Transverse colon (tissue), 4 donors: ENCODE measurements at places on chromosomes 6 and 20.
A peak's percentile ranks its signal among the peaks of the same experiment; 100 is the strongest.

- H3K36me3 ChIP-seq, result no peaks in the 10 kb centered on the region
- H3K4me3 ChIP-seq, result no peak overlapping the region
- H3K4me1 ChIP-seq, result no peaks in the 10 kb centered on the region
- H3K27ac ChIP-seq, result no peak overlapping the region
- no peaks in the 10 kb centered on the region for H3K27me3 ChIP-seq
Observed at GRCh38 chr6:95185874-95186273, 391.5 kb upstream of the MANEA start.

DNA sequence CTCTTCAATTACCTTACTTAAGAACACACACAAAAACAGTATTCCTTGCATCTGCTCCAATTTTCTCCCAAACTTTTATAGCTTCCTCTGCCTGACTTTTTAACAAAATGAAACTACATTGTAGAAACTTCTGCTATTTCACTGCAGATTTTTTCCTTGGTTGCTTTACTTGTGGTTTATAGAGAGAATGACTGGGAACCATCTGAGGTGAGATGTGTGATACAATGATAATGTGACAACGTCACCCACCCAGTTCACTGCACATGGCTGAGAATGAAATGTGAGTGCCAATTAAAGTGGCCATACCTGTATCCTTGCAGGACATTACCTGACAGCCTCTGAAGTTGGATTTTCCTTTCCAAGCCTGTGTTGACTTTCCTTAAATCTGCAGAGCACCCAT, 258.4 kb downstream of the CD83 start:
- peaks cover 13% of the 10 kb centered on the region for H3K4me1 ChIP-seq
- H3K4me3 ChIP-seq, result no peak overlapping the region
- no peaks in the 10 kb centered on the region for H3K36me3 ChIP-seq

DNA sequence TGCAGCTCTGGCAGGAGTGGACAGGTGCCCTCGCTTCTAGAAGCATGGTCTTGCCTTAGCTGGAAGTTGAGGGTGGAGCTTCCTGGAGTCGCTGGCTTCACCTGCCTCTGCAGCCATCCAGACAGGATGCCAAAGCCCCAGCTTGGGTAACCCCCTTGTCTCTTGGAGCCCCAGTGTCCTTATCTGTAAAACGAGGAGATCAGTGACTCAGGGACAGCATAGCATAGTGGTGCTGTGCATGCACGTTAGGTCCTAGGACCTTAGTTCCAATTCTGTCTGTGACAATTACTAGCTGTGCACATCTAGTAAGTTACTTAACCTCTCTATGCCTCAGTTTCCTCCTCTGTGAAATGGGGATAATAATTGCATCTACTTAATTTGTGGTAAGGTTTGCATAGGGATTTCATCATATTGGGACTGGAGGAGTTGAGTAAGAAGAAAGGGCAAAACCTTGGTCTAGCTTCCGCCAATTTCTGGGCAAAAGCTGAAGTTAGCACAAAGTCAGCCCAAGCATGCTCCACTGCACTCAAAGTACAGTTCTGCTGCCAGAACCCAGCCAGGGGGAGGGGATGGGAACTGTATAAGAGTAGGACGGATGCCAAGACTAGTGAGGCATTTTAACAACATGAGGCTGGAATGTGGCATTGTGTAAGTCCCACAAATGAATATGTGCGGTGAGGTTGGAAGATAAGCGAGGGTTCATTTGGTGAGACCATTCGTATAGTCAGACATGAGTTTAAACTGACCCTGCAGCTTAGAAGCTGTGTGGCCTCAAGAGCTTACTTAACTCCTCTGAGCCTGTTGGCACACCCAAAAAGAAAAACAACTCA, 24.5 kb downstream of the TOX2 start:
- H3K27me3 ChIP-seq, result no peaks in the 10 kb centered on the region
- DNase-seq, result peak; percentile 46
- H3K27ac ChIP-seq, result no peak overlapping the region
- no peaks in the 10 kb centered on the region for H3K4me1 ChIP-seq
- H3K4me3 ChIP-seq, result no peak overlapping the region

DNA sequence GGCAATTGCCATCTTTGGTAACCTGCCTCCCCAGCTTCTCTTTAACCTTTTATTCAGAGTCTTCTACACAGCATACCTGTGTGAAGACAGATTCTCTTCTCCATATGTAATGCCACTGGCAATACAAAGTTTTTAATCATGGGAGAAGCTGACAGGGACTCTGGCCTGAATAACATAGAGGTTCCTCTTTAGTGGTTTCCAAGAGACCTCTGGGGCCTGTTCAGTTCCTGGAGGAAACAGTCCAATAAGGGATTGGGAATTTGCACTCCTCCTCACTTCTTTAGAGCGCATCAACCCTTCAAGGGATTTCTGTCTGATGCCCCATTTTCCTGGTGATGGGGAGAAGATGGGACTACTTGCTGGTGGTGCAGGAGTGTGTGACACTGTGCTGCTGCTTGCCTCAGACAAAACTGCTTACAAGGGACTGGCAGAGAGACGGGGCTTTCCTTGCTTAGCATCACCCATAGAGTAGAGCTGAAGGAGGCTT, 1.4 kb downstream of the RIMS1 start:
- no peak overlapping the region for H3K4me3 ChIP-seq
- no peak overlapping the region for H3K27ac ChIP-seq
- H3K27me3 ChIP-seq, result peaks cover 48% of the 10 kb centered on the region
- peaks cover 8% of the 10 kb centered on the region for H3K4me1 ChIP-seq
- H3K36me3 ChIP-seq, result no peaks in the 10 kb centered on the region

DNA sequence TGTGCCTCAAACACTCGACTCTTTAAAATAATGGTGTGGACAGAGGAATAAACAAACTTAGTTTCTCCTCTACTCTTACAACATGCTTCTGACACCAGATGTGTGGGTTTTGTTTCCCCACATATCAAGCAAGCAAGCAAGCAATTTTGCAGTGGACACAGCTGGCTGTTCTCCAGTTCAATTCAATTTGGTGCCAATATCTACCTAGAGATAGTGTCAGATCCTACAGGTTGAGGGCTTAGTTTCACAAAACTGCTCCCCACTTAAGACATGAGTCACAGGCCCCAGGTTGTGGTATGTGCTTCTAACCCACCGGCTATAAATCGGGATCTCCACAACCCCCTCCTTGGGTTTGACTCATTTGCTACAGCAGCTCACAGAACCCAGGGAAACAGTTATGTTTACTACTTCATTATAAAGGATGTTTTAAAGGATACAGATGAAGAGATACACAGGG, 131.4 kb upstream of the TRAF3IP2 start:
- H3K4me3 ChIP-seq, result no peak overlapping the region
- no peaks in the 10 kb centered on the region for H3K36me3 ChIP-seq
- no peak for DNase-seq
- no peak overlapping the region for H3K27ac ChIP-seq
- H3K27me3 ChIP-seq, result no peaks in the 10 kb centered on the region

DNA sequence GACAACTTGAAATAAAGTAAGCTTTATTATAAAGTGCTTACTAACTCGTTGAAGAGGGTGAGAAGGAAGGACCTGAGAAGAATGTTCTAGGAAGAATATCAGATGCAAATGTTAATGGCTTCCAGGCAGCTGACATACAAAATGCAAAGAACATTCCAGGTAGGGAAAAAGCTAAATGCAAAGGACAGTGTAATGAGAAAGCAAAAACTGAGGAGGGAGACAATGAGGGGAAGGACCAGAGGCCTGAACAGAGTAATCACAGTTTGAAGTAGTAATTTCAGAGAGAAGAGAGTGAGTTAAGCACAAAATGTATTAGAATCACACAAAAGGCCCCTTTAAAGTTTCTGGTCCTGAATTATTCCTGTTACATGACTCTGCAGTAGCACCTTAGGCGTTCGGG, 81.3 kb downstream of the HMGCLL1 start:
- no peaks in the 10 kb centered on the region for H3K27me3 ChIP-seq
- DNase-seq, result no peak
- no peaks in the 10 kb centered on the region for H3K4me1 ChIP-seq
- H3K4me3 ChIP-seq, result no peak overlapping the region
- H3K27ac ChIP-seq, result no peak overlapping the region
- H3K36me3 ChIP-seq, result no peaks in the 10 kb centered on the region

- no peaks in the 10 kb centered on the region for H3K4me1 ChIP-seq
- H3K27ac ChIP-seq, result no peak overlapping the region
- H3K36me3 ChIP-seq, result no peaks in the 10 kb centered on the region
- H3K27me3 ChIP-seq, result peaks cover 8% of the 10 kb centered on the region
- no peak overlapping the region for H3K4me3 ChIP-seq
- no peak for DNase-seq
Observed at GRCh38 chr20:51001430-51002265, 21.3 kb downstream of the KCNG1 start.

GRCh38 chr6:143441680-143442545, 8.6 kb downstream of the ADAT2 start:
- H3K4me1 ChIP-seq, result no peaks in the 10 kb centered on the region
- no peak overlapping the region for H3K27ac ChIP-seq
- no peaks in the 10 kb centered on the region for H3K27me3 ChIP-seq
- no peak for DNase-seq

DNA sequence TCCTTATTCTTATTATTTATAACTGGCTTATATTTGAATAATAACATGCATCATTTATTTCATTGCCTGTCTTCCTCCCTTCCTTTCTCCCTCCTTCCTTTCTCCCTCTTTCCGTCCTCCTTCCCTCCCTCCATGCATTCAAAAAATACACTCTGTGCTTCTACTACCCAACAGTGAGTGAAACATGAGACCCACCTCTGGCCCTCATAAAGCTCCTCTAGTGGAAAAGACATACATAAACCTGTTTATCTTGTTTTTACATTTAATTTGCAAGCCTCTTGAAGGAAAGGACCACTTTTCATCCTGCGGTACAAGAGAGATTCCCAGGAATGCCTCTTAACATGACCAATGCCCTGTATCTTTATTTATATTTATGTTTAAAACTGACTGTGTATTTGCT, 21.8 kb upstream of the ISM1 start:
- H3K36me3 ChIP-seq, result no peaks in the 10 kb centered on the region
- H3K4me1 ChIP-seq, result no peaks in the 10 kb centered on the region
- H3K4me3 ChIP-seq, result no peak overlapping the region
- H3K27me3 ChIP-seq, result no peaks in the 10 kb centered on the region
- no peak for DNase-seq
- no peak overlapping the region for H3K27ac ChIP-seq

- H3K27me3 ChIP-seq, result no peaks in the 10 kb centered on the region
- no peak overlapping the region for H3K4me3 ChIP-seq
- no peak for DNase-seq
- H3K4me1 ChIP-seq, result no peaks in the 10 kb centered on the region
Observed at GRCh38 chr6:143980921-143981320, 27.1 kb downstream of the PLAGL1 start.

DNA sequence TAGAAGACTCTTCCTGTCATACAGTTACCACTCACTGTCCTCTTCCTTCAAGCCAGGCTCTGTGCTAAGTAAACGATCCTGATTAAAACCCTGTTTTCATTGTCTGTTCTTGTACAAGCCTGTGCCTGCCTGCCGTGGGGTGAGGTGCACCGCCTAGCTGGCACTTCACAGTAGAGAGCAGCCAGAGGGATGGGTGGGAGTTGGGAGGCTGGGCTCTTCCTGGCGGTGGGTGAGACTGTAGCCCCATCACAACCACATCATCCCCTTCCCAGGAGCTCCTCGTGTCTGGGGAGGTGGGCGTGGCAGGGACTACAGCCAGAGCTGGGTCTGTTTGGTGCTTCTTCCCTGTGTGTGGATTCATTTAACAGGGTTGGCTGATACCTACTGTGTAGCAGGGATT, 382.0 kb downstream of the TAF4 start:
- no peak for DNase-seq
- no peaks in the 10 kb centered on the region for H3K36me3 ChIP-seq
- no peak overlapping the region for H3K4me3 ChIP-seq
- H3K4me1 ChIP-seq, result no peaks in the 10 kb centered on the region
- no peak overlapping the region for H3K27ac ChIP-seq

- H3K36me3 ChIP-seq, result no peaks in the 10 kb centered on the region
- H3K27ac ChIP-seq, result no peak overlapping the region
- DNase-seq, result no peak
- H3K4me3 ChIP-seq, result no peak overlapping the region
- H3K27me3 ChIP-seq, result no peaks in the 10 kb centered on the region
Observed at GRCh38 chr6:71402096-71402495, 113.5 kb downstream of the OGFRL1 start.
